Stimulated activated CD8-positive, alpha-beta memory T cell treated with anti-CD3 and anti-CD28 coated beads, Interleukin-4, amount 100 ng/mL, for 1 hour (primary cell): ENCODE measurements at places on chromosomes 13 and 19.

GRCh38 chr13:105319875-105320274 lies 1215.6 kb downstream of the EFNB2 start:
- no peak for DNase-seq

- DNase-seq: no peak
Measured at GRCh38 chr13:105805892-105806627, 729.4 kb downstream of the EFNB2 start.

DNA sequence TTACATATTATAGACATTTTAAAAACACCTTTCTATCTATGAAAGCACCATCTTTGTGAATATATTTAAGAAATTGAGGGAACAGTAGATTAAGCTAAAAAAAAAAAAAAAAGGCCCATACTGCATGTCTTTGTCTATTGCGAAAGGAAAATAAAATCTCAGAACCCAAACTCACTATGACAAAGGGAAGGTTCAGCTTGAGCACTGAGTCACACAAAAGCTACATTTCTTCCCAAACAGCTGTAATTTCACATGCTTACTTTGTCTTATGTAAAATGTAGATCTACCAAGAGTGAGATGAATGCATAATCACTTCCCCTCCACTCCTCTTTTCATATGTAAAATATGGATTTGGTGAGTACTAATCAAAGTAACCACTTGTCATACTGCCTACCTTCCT lies 640.1 kb upstream of the KLF12 start:
- no peak for DNase-seq

- no peak for DNase-seq
Measured at GRCh38 chr13:113616281-113616906, 31.8 kb downstream of the TFDP1 start.

GRCh38 chr13:25394402-25395060 lies 22.8 kb downstream of the ATP8A2 start:
- no peak for DNase-seq

DNA sequence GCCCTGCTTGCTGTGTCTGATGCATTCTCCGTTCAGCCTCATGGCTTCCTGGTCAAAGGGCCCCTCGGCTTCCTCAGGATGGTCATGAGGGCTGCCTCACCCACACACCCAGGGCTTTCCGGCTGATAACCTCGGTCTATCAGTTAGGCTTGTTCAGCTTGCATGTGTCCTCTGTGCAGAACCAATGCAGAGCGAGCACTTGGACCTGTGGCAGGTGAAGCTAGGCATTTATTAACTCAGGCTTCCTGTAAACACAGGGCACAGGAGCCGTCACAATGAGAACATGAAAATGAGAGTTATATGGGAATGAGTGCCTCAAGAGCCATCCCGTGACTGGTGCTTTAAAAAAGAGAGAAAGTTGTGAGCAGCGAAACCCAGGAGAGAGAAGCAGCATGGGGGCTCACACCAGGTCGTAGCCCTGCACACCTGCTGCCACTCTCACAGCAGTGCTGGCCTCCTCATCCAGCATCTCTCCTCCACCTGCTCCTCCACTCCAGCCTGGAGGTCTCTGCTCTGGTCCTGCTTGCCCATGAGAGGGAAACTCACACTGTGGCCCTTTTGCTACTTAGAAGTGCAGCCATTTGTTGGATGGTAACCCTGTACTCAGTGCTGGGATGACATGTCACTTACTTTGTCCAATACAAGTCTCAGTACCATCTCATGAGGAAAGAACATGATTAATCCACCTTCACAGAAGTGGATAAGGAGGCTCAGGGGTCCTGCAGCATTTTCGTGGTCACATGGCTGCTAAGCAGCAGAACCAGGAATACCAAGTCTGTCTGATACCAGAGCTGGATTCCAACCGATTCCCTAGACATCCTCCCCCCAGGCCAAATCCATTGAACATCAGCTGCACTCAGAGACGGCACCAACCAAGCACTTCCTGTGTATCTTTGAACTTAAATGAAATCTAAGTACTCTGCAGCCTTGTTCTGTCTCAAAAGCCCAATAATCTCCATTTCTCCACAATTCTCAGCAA lies 50.5 kb upstream of the IRS2 start:
- DNase-seq: no peak

- no peak for DNase-seq
Measured at GRCh38 chr13:26229080-26229615, 7.0 kb upstream of the RNF6 start.

DNA sequence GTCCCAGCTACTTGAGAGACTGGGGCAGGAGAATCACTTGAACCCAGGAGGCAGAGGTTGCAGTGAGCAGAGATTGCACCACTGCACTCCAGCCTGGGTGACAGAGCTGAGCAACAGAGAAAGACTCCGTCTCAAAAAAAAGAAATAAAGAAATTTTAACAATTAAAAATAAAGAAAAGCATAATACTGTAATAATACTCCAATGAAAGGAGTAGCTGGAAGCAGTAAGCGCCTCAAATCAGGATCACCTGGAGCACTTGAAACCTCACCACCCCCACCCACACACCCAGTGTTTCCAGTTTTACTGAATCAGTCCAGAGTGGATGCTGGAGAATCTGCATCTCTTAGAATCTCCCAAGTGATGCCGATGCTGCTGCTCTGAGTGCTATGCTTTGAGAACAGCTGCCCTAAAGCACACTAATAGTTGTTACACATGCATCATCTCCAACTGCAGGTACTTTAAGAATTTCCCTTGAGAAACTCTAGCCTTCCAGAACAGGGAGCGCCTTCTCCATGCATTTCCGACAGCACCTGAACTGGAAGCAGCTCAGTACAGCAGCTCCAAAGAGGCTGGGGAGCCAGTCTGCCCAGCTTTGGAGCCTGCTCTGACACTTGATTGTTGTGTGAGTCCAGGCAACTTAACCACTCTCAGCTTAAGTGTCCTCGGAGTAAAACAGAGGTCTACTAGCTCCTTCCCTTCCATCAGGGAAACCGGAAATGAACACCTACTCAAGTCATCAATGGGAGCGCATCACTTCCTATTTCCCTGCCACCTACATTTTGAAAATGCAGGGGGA lies 2.9 kb downstream of the ABCC4 start:
- no peak for DNase-seq

DNA sequence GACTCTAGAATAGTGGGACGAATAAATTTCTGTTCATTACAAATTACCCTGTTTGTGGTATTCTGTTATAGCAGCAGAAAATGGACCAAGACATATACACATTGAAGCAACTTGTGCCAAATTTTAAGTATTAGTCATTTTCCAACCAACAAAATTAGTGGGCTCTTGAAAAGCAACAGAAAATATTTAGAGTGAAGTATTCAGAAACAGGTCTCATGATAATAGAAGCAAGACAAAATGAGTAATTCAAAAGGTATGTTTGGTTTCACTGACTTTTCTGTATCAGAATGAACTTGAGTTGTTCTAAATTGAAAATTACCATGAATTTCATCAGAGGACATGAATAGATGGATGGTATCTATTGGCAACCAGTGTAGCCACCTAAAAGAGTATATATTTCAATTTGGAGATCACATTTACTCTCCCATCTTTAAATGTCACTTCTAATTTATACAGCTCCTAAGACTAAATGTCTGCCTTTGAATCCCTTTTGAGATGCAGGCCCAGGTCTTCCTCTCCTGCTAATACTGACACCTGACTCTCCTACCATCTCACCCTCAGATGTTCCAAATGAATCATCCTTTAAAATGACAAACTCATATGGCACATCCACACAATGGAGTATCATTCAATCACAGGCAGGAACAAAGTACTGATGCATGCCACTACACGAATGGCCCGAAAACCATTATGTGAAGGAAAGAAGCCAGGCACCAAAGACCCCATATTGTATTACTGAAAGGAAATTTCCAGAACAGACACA lies 40.7 kb upstream of the DOCK9 start:
- DNase-seq: no peak

GRCh38 chr13:28239374-28239773 lies 101.0 kb downstream of the PAN3 start:
- DNase-seq: no peak

DNA sequence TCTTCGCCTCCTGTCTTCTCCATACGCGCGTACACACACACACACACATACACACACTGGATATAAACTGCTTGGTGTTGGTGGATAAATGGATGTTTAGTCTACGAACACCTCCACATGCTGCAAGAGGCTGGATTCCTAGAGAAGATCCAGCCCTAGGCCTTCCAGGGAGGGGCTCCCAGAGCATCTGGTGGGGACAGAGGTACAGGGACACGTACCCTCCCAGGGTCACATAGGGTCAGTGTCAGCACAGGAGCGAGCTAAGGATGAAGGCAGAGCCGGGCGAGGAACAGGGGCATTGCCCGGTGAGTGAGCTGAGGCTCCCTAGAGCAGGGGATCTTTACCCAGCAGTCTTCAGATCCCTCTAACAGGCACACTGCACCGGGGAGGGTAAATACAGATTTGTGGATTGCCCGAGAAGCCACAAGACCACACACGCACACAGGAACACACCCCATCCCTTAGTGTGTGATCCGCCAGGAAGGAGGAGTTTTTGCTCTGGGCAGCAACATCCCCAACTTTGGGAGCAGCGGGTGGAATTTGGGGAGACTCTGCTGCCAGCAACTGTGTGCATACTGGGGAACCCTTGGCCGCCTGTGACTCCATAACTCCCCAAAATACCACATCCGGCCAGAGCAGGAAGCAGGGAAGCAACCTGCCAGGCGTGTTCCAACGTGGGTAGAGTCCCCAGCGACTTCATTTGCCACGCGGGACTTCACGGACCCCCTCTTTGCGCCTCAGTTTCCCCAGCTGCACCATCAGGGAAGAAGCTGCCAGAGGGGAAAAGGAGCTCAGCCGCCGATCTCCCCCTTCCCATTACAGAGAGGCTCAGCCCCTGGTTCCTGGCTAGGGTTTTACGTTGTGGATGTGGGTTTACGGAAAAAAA lies 5.8 kb upstream of the TLE2 start:
- no peak for DNase-seq

GRCh38 chr13:97911311-97912138 lies 42.0 kb upstream of the IPO5 start:
- no peak for DNase-seq

- DNase-seq: no peak
Measured at GRCh38 chr19:2500841-2501261, 24.9 kb downstream of the GADD45B start.
